ENCODE measurements at places on chromosomes 2 and 18.

GRCh38 chr18:78974115-78974761 lies 5.4 kb upstream of the SALL3 start:
- no peak for DNase-seq

DNA sequence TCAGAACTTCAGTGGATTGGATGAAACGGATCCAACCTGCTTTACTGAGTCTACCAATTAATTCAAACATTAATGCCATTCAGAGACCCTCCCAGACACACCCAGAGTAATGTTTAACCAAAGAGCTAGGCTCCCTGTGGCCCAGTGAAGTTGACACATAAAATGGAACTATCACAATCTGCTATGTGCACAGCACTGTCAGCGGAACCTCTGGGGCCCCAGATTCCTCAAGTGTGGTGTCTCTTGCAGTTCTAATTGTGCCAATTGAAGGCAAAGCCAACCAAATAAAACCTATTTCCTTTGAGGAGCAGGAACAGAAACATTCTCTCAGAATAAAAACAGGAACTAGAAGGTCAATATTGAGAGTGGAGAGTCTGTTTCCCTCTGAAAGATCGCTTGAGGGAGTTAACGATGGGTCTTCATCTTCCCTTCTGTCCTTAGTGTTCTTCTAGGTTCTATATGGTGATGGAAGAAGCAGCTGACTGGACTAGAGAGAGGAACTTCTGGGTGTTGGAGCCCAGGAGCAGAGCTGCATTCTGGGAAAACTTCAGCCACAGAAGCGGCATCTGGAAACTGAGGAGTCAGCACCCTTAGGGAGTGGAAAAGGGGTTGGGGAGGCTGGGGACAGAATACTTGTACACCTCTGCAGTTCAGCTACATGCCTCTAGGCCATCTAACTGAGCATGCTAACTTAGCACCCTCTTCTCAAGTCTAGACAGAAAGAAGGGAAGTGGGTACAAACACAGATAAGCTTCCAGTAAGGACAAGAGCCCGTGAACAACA lies 174.4 kb upstream of the FBXO11 start:
- DNase-seq = no peak

- DNase-seq = no peak
These were observed 7.4 kb downstream of the UGT1A6 start for GRCh38 chr2:233700028-233700635.

- peak; percentile 12 for DNase-seq
These were observed 298.8 kb downstream of the ZNF407 start for GRCh38 chr18:74896390-74896991.

DNA sequence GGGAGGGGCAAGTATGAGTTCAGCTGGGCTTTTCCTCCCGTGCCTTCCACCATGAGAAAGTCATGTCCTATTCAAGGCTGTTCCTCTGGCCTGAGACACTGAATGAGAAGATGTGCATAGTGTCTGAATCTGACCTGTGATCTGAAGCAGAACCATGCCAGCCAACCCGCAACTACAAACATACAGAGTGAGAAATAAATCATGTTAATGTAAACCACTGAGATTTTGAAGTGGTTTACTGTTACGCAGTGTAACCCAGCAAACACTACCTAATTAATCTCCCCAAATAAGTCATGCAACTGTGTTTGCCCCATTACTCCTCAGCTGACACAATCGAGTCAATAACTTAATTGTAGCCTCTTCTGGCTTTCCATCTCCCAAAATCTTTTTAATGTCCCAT lies 49.2 kb downstream of the METTL4 start:
- DNase-seq = no peak

DNA sequence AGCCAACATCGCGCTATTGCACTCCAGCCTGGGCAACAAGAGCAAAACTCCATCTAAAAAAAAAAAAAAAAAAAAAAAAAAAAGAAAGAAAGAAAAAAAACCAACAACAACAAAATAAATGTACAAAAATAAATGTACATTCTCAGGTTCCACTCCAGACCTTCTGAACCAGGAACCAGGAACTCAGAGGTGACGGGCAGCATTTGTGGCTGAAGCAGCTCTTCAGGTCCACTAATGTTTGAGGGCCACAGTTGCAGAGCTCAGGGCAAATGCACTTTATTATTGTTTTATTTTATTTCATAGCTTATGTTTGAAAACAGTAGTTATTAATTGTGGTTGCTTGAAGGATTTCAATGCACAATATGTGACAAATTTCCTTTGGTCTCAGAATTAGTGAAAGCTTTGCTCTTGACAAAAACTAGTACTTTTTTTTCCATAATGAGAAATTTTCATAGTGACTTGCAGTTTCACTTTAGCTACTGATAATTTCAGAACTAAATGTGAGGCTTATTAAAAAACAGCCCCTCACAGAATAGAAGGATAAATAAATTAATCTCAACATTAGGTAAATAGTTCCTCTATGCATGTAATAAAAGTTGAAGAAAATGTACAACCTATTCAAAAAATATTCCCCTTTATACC lies 378.4 kb upstream of the SPHKAP start:
- no peak for DNase-seq

GRCh38 chr18:59353079-59353680 lies 5.9 kb downstream of the LMAN1 start:
- no peak for DNase-seq

DNA sequence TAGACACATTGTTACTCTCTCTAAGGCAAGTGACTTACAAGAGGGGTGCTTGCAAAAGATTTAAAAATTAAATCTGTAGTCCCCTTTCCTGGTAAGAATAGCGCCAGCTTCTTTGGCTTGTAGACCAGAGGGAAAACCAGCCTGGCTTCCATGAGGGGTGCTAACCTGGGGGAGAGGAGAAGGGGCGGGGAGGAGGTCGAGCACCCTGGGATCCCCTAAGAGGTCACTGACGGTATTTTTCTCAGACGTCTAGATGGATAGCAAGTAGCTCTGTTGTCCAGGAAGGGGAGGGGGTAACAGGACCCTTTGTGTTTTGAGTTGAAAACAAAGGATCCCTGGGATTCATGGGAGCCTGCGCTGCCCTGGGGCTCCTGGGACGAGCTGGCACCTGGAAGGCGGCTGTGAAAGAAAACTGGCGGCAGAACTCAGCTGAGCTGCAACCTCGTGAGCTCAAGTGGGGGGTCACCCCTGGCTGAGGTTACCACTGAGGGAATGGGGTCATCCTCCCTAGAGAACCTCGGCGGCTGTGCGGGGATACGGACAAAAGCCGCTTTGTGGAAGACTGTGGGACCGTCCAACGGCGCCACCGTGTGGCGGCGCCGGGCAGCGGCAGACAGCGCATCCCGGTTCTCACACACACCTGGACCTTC lies 37.8 kb upstream of the MRPL19 start:
- peak; percentile 55 for DNase-seq

DNA sequence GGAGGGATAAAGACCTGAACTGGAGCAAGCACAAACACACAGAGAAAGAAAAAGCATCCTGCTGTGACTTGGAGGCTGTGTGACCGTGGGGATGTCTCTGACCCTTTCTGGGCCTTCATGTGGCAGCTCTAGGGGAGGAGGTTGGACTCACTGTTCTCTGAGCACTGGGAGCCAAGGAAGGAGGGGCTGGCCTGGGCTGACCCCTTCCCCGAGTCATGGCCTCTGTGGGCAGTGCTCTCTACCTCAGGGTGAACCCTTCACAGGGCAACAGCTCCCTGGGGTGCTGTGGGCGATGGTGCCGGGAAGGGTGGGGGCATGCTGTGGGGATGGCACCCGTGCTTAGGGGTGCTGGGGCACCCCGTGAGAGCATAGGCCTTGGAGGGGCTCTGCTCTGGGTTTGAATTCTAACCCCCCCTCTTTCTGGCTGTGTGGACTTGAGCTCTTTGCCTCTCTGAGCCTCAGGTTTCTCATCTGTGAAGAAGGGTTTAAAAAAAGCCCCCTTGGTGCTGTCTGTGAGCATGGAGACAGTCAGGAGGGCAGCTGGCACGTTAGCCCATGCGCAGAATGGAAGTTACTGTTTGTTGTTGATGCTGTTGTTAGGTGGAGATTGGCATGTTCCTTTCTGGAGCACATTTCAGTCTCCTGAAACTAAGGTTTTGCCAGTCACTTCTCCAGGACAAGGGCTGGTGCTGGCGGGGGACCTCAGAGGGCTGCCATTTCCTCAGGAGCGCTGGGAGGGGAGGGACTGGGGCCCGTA lies 700 bp downstream of the TOGARAM2 start:
- no peak for DNase-seq

DNA sequence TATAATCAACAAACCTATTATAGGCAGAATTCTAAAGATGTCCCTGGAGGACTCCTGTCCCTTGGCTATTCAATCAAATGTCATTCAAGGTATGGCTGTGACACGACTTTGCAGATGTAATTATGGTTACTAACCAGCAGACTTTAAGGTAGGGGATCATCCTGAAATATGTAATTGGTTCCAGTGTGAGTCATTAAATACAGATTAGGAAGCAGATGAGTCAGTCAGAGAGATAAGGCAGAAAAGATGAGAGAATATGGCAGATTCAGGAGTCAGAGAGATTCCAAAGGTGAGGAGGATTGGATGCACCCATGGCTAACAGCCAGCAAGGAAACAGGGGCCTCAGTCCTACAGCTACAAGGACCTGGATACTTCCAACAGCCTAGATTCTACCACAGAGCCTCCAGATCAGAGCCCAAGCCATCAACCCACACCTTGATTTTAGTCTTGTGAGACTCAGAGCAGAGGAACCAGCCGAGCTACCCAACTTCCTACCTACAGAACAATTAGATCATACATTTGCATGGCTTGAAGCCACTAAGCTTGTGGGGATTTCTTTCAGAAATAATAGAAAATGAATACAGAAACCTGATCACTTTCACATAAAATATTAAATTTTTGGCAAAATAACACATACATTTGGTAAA lies 11.2 kb upstream of the PROM2 start:
- DNase-seq = no peak

DNA sequence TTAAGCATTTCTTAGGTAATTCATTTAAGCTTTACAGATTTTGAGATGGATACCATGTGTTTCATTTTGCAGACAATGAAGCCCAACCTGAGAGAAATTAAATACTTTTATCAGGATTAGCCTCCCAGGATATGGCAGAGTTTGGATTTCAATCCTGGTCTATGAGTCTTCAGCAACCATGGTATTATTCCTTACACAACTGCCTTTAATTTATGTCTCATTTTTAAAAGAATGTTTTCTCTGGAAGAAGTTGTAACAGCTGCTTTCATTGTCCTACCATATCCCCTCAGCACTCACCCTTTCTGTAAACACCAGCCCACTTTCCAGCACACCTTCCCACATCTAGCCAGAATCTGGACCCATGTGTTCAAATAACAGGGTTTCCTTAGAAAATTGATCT lies 863.7 kb upstream of the VRK2 start:
- peak; percentile 20 for DNase-seq

DNA sequence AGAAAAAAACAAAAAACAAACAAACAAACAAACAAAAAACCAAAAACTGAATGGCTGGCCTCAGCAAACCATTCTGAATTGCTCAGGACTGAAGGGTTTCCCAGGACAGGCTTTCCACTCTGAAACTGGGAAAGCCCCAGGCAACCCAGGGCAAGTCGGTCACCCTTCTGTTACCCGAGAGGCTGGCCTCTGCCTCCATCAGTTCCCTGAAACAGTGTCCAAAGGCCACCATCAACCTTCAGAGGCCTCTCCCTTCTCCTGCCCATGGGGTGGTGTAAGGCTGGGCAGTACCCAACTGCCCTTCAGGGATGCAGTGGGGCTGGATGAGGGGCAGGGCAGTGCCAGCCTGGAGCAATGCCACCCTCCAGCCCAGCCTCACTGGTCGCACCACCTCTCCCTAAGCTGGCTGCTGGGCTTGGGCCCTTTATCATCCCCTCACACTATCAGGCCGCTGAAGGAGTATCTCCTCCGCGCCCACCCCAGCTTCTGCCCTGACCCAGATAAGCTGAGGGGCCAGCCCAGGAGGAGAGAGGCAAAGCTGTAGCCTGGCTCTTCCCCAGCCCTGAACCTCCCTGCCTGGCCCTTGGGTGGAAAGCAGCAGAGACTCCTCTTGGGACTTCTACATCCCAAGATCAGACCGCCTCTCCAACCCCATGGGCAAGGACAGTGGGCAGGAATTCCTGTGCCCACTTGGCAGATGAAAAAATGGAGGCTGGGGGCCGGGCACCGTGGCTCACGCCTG lies 35.9 kb downstream of the ZFP36L2 start:
- no peak for DNase-seq

DNA sequence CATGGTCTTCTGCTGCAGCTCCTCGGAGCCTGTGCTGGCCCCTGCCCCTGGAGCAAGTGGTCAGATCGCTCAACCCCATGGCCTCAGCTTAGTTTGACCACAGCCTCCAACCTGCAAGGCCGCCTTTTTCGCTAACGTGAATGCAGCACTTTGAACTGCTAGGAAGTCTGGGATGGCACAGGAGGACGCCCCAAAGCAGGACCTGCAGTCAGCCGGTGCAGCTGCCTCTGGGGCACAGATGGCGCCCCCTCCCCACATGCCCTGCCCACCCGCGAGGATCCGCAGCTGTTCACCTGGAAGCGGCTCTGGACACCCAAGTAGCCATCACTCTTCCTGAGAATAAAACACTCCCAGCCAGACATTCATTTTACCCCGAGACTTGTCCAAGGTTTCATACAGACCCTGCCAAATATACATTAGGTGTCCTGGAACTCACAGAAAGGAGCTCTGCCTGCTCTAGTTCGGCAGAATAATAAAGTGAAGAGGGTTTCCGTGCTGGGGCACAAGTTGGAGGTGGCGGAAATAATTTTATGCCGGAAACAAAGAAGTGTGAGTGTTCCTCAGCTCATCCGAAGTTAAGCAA lies 510.1 kb downstream of the EIPR1 start:
- no peak for DNase-seq

DNA sequence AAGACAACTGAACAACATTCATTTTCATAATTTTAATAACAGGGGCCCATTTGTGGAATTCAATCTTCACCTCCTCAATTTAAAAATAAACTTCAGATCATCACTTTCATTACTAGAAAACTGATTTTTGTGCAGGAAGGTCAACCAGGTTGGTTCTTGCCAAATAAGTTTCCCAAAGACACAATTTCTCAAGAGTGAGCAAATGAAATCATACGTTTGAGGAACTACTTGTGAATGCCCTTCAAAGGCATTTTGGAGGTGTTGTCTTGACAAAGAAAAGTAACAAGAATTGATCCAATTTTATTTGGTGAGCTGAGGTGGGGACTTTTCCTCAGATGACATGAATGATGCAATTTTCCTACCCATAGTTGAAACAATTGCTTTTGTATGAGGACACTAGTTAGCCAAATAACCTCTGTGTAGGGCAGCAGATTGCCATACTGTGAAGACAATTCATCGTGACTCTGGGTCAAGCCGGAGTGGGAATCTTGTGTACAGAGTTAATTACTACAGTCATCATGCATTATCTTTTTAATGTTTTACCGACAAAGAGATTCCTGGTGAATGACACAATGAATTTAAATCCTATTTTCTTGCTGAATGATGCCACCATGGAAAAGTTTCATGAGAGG lies 121.8 kb downstream of the TGFA start:
- DNase-seq = no peak

DNA sequence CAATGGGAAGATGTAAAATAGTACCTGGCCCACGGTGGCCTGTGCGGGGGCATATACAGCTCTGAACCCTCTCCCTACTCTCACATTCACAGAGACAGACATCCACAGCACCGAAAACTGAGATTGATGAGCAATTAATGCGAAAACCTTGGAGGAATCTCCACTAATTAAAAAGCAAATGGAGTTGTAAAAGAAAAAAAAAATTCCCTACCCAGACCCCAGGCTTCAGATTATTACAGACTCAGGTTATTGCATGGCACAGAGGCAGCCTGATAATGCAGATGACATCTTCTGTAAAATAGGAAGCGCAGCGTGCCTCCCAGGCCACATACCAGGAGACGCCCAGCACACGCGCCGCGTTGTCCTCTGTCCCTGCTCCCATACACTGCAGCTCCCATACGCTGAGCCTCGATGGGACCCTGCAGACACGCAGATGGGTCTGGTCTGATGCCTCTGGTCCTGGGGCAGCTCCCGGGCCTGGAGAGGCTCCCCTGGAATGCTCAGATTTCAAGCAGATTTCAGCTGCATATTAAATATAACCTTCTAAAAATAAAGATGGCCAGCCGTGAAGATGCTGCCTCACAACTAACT lies 496.1 kb upstream of the MYT1L start:
- no peak for DNase-seq
